PC-9 (cell line): ENCODE measurements at places on chromosomes 6 and 20. TPM values are rescaled to one million over a fixed set of nuclear protein-coding genes. Genes with fewer than 3 reads are reported as not detected.

GRCh38 chr20:15012566-15012965 is 675.2 kb upstream of the FLRT3 start:
- H3K4me1 ChIP-seq = no peaks in the 10 kb centered on the region
- no peak overlapping the region for H3K4me3 ChIP-seq
- no peak overlapping the region for H3K27ac ChIP-seq
- H3K27me3 ChIP-seq = no peaks in the 10 kb centered on the region

GRCh38 chr6:114284281-114284680 is 58.5 kb downstream of the HS3ST5 start:
- H3K27ac ChIP-seq = no peak overlapping the region
- H3K27me3 ChIP-seq = no peaks in the 10 kb centered on the region
- DNase-seq = no peak
- H3K36me3 ChIP-seq = no peaks in the 10 kb centered on the region

- no peak for DNase-seq
- no peak overlapping the region for H3K27ac ChIP-seq
- H3K4me1 ChIP-seq = peaks cover 9% of the 10 kb centered on the region
- H3K36me3 ChIP-seq = no peaks in the 10 kb centered on the region
- no peaks in the 10 kb centered on the region for H3K27me3 ChIP-seq
Measured at GRCh38 chr6:82686719-82687118, 323.1 kb downstream of the TPBG start.

Gene MLN
- total RNA-seq = not detected in 2 replicates

DNA sequence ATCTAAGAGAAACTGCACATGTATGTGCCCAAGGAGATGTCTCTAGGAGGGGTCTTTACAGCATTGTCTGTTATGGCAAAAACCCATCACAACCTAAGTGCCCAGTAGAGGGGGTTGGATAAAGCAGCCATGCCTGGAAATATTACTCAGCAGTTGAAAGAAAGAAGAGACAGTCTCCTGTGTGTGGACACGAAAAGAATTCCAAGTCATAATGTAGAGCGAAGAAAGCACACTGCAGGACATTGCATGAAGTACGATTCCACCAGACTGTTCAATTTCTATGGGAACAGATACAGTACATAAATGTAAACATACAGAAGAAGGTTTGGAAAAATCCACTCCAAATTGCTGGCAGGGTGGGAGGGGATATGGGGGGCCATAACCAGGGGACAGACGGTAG is 7.3 kb upstream of the TGM2 start:
- no peak overlapping the region for H3K4me3 ChIP-seq
- peaks cover 64% of the 10 kb centered on the region for H3K4me1 ChIP-seq
- DNase-seq = no peak
- no peaks in the 10 kb centered on the region for H3K27me3 ChIP-seq

DNA sequence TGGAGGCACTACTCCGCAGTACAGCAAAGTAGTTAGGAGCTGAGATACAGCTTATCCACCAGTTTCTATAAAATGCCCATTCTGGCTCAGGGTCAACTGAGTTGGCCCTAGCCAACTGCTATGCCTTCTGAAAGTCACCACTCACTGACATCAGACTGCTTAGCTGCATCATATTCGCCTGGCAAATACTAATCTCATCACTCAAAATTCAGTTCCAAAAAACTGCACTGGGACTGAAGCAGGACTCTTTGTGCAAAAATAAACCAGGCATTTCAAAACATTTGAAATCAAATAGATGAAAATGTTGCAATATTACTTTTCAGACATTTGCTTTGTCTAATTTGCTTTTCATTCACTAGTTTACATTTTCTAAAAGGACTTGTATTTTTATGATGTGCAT is 230.0 kb downstream of the ALDH8A1 start:
- H3K4me1 ChIP-seq = no peaks in the 10 kb centered on the region
- DNase-seq = no peak
- H3K4me3 ChIP-seq = no peak overlapping the region

Gene COL9A3
- total RNA-seq = 8.3 and 8.5 TPM in 2 replicates

- DNase-seq = no peak
- H3K4me1 ChIP-seq = no peaks in the 10 kb centered on the region
- no peaks in the 10 kb centered on the region for H3K36me3 ChIP-seq
- H3K4me3 ChIP-seq = no peak overlapping the region
Measured at GRCh38 chr20:24701668-24702067, 232.2 kb downstream of the SYNDIG1 start.

Gene LAMP5
- not detected in 2 replicates for total RNA-seq

DNA sequence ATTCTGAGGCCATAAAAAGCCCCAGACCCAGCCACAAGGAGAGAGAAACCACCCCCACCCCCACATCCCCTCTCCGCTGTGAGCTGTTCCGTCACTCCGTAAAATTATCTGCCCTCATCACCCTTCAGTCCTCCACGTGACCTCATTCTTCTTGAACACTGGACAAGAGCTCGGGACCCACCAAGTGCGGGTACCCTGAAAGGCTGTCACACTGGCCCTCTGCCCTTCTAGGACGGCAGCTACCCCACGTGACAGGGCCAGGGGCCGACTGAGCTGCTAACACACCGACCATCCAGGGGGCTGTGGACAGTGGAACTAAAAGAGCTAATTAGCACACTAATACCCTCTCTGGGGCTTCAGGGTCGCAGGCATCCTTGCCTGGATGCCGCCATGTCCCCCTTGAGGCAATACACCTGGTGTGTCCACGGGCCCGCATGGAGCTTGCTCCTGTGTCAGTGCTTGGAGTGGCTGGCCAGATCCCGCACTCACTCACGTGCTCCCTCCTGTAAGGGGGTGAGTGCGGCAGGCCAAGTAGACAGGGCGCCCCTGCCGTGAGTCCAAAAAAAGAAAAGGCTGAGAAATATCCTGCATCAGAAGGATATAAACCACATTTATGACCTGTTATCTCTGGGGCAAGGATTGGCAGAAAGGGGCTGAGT is 29.2 kb upstream of the AHCY start:
- no peaks in the 10 kb centered on the region for H3K27me3 ChIP-seq
- no peak overlapping the region for H3K27ac ChIP-seq
- H3K4me1 ChIP-seq = peaks cover 36% of the 10 kb centered on the region

Gene TREML1
- total RNA-seq = not detected in 2 replicates

Gene NMBR
- 0.35 TPM in 1 of 2 replicates, not detected in the other for total RNA-seq

GRCh38 chr6:27188061-27188884 is 59.2 kb upstream of the PRSS16 start:
- peak; percentile 60 for DNase-seq
- H3K4me1 ChIP-seq = peaks cover 12% of the 10 kb centered on the region
- no peaks in the 10 kb centered on the region for H3K36me3 ChIP-seq
- peak overlapping the region; percentile 57 for H3K27ac ChIP-seq
- no peaks in the 10 kb centered on the region for H3K27me3 ChIP-seq

DNA sequence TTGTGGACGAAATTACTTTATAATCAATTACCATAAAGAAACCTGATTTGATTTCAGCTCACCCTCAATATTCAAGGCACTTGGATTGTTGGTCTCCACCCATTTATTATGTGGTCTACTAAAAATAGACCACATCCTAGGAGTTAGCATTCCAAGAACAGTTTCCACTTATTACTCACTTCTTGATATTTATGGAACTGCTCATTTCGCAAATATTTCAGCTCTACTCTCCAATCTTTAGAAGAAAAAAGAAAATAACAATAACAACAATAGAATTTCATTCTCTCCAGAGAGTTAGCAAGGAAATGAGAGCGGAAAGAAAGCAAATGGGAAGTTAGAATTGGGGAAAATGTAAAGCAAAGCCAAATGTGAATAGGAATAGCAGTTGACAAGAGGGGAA is 26.2 kb upstream of the HDAC2 start:
- H3K36me3 ChIP-seq = no peaks in the 10 kb centered on the region
- 0 out of 2 replicates have a peak, but pooled peaks cover 19% of the 10 kb centered on the region for H3K4me1 ChIP-seq
- DNase-seq = peak; percentile 65
- H3K27me3 ChIP-seq = no peaks in the 10 kb centered on the region
- no peak overlapping the region for H3K4me3 ChIP-seq
